ENCODE measurements at places on chromosomes 13 and 19.

DNA sequence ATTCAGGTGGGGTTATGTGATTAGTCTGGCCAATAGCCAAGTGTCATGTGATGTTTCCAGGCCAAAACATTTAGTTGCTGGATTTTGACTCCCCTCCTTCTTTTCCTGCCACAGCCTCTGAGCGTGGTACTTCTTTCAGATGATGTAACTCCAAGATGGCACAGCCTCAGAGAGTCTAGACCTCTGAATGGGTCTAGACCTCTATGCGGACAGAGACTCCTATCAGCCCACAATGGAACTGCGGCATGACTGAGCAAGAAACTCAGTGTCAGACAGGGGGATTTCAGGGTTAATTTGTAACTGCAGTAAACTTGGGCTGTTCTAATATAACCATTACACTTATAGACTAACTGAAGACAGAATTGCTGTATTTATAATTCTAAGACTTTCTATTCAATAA lies 42.6 kb upstream of the ZDHHC20 start:
- DNase-seq: no peak

DNA sequence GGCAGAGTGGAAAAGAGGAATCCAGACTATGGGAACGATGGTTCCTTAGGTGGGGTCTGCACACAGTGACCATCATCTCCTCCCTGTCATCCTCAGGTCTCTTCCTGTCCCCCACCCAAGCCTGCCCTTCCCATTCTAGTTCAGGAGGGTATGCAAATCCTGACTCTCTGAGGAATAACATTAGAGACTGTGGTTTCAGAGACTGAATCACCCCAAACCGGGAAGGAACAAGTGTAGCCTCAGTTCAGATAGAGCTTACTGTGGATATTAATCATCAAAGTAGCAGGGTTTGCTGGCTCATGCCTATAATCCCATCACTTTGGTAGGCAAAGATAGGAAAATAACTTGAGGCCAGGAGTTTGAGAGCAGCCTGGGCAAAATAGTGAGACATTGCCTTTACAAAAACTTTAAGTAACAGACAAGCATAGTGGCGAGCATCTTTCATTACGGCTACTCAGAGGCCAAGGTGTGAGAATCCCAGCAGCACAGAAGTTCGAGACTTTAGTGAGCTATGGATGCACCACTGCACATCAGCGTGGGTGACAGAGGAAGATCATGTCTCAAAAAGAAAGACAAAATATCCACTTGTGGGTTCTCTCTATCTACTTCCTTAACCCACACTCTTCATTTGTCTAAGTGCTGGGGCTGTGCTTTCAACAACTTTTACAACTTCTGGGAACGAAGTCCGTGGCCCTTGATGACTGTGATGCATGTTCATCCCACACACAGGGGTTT lies 19.3 kb upstream of the LGALS13 start:
- no peak for DNase-seq

DNA sequence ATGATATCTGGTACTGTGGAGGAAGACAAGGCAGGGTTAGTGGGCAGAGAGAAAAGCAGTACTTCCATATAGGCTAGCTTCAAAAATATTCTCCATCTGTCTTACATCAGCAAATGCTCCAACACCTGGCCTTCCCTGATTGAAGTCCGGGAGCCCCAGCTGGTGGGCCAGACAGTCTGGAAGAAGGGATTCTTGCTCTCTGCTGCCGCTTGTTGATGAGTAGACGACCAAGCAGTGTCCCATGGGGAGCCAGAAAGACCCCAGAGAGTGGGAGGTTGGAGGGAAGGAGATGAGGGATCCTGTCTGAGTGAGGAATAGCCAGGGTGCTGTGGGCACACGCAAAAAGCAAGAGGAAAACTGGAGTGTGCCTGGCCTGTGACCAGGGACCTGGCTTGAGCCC lies 95.1 kb downstream of the ATP8A2 start:
- DNase-seq: no peak

DNA sequence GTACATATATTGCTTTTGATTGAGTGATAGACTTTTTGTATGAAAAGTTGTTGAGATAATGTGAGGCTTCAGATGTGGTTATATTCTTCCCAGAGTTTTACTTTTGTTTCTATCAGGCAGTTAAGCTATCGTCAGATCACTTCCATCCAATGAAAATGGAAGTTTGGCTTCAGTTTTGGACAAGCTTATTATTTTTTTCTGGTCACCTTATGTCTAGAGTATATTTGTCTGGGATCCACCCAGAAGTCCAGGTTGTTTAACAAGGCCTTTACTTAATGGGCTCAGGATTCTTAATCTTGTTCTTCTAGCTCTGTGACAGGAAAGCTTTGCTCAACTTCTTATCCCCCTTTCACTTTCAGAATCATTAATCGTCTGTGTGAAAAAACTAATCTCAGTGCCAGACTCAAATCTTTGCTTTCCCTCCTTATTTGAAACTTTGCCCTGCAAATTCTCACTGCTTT lies 150.9 kb downstream of the PDS5B start:
- no peak for DNase-seq

GRCh38 chr19:10095622-10095947 lies 6.9 kb downstream of the ANGPTL6 start:
- DNase-seq: no peak

- no peak for DNase-seq
These were observed 30.1 kb downstream of the ZNF557 start for GRCh38 chr19:7099597-7099921.

- DNase-seq: no peak
These were observed 3.6 kb downstream of the DMAC2 start for GRCh38 chr19:41435936-41436673.

- DNase-seq: no peak
These were observed 13.3 kb downstream of the COL4A1 start for GRCh38 chr13:110293649-110294048.

GRCh38 chr19:23415561-23416191 lies 20.4 kb upstream of the ZNF91 start:
- no peak for DNase-seq

GRCh38 chr19:57552432-57552831 lies 7.2 kb downstream of the ZNF550 start:
- no peak for DNase-seq

- no peak for DNase-seq
These were observed 26.4 kb downstream of the CDK8 start for GRCh38 chr13:26280295-26280694.

- no peak for DNase-seq
These were observed 9.2 kb downstream of the LMTK3 start for GRCh38 chr19:48502350-48503018.

- DNase-seq: no peak
These were observed 1526.9 kb downstream of the EFNB2 start for GRCh38 chr13:105008604-105009003.

DNA sequence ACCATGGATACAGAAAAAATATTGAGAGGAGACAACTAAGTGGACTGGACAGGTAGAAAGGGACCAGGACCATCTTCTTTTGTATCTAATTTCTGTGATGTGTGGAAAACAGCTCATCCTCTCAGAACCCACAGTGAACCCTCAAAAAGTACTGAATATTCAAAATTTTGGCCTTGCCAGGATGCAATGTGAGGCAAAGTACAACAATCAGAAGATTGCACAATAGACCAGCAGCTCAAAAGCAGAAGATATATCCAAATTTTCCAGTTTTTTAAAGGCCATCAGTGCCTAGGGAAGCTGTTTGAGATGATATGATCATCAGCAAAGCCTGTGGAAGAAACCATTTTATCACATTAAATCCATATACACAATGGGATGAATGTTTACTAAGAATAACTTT lies 973.3 kb upstream of the MIR17HG start:
- DNase-seq: no peak

DNA sequence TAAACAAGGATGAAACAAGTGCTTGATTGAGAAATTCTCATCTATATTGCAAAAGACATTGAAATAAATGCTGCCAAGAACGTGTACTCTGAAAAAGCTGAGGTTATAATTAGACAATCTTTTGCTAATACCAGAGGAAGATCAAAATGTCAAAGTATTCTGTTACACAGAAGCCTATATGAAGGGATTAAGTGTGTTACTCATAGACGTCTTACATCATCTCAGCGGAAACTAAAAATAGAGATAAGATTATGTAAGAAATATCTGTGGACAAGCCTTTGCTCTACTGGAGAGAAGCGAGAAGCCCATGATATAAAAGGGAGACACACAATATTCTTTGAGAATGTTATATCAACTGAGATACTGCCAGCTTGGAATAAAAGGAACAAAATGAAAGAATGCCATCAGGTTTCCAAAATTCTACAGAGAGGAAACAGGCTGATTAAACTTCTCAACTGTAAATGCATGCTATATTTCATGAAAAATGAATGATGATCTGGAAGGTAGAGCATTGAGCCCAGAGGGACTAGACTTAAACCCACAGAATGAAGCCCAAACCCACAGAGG lies 699.0 kb downstream of the GPC5 start:
- no peak for DNase-seq

GRCh38 chr19:1618157-1619093 lies 13.2 kb upstream of the UQCR11 start:
- DNase-seq: peak; percentile 39

DNA sequence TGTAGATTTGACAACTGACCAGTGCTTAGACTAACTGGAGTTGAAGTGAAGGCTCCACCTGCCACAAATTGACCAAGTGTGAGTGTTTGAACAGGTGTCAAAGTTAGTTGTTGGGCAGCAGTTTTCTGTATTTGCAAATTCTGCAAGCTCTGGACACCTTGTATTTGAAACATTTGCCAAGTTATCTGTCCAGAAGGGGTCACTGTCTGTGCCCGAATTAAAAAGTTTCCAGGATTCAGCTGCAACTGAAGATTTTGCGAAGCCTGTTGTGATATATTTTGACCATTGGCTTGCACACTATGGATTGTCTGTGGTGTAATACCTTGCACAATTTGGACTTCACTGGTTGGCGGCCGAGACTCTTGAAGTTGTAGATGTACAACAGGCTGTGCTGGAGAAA lies 1690.7 kb downstream of the SLITRK5 start:
- no peak for DNase-seq

GRCh38 chr19:35194012-35194984 lies 34.2 kb downstream of the FAM187B start:
- DNase-seq: no peak

DNA sequence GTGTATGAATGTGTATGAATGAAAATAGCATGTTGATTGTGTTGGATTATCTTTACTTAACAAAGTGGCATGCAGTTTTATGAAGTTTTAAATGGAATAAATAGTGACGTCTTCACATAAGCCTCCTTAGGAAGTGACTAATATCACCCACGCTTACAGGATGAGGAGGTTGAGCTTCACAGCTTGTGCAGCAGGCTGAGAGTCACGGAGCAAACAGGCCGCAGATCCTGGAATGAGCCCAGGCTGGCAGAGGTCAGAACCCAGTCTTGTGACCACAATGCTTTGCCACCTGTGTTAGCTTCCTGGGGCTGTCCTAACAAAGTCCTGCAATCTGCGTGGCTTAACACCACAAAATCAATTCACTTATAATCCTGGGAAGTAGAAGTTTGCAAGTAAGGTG lies 20.8 kb downstream of the LAIR2 start:
- DNase-seq: peak; percentile 71

- DNase-seq: no peak
These were observed 41.0 kb downstream of the RASL11A start for GRCh38 chr13:27311518-27312210.

DNA sequence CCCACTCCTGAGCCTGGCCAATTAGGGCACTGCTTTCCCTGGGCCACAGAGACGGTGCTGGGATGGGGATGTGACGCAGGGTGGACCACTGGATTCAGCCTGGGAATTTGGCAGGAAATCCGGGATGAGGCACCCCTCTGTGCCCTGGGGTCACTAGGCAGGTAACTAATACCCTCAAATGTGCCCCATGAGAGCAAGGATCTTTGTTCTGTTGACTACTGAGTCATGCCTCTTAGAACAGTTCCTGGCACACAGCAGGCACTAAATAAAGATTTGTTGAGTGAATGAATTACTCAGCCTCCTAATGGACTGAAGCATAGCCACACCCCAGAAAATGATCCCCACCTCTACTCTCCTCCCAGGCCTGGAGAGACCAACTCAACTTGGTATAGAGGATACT lies 15.9 kb downstream of the OPA3 start:
- no peak for DNase-seq

DNA sequence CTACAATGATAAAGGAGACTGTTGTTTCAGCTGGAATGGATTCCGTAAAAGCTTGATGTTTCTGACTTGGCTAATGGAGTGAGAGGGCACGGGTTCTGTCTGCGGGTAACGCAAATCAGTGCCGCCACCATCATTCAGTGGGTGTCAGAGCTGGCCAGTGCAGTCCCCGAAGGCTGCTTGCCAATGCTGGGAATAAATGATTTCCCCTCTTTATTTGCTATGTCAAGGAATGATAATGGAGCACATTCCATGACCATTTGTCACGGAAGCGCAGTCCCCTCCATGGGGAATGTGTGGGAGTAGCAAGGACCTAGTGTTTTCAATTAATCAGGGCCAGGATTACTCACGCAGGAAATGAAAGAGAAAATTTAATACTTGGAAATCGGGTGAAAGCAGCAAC lies 899.3 kb downstream of the UQCRFS1 start:
- DNase-seq: no peak

GRCh38 chr13:85935868-85936467 lies 136.7 kb upstream of the SLITRK6 start:
- no peak for DNase-seq

- peak; percentile 58 for DNase-seq
These were observed 17.2 kb downstream of the RASA3 start for GRCh38 chr13:114115191-114115671.

DNA sequence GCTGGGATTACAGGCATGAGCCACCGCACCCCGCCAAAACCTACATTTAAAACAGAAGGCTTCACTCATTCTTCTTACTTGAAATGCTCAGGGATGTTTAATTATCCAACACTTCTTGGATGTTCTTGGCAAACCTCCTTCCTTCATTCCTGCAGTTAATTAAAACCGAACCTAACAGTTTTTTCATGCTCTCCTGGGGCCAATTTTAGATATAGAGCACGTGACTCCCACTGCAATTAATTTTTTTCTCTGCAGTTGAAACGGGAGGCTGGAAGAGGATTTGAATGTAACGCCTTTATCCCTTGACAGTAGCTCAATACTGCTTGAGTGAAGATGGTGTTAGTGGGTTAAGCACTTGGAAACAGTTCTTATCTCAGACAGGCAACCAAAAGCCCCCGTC lies 4.6 kb upstream of the ACTL9 start:
- DNase-seq: no peak

GRCh38 chr13:112996671-112997091 lies 27.7 kb downstream of the MCF2L start:
- no peak for DNase-seq

DNA sequence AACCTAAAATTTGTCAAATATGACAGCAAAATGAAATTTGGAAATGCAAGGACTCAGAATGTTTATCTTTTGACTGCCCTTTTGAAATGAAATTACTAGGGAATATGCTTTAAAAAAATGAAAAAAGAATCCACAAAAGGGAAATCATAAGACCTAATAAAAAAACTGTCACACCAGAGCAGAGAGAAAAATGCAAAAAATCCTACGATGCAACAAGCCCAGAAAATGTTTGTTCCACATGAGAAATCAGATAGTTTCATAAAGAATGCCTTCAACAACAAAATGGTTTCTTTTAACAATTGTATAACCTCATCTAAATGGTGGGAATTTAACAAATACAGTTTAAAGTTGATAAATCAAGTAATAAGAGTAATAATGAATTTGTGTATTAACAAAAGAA lies 8.0 kb downstream of the LPAR6 start:
- DNase-seq: no peak

GRCh38 chr19:2602391-2603181 lies 99.9 kb downstream of the GNG7 start:
- DNase-seq: no peak

GRCh38 chr13:46679369-46680120 lies 117.4 kb downstream of the ESD start:
- no peak for DNase-seq

- DNase-seq: no peak
These were observed 625 bp downstream of the FBXL12 start for GRCh38 chr19:9818175-9818733.

- no peak for DNase-seq
These were observed 509 bp downstream of the TPP2 start for GRCh38 chr13:102597029-102597961.

All from SW 1271 (cell line).